ENCODE measurements at places on chromosomes 3 and 15.

GRCh38 chr3:125104639-125105038 is 48.8 kb upstream of the HEG1 start:
- DNase-seq, result no peak

DNA sequence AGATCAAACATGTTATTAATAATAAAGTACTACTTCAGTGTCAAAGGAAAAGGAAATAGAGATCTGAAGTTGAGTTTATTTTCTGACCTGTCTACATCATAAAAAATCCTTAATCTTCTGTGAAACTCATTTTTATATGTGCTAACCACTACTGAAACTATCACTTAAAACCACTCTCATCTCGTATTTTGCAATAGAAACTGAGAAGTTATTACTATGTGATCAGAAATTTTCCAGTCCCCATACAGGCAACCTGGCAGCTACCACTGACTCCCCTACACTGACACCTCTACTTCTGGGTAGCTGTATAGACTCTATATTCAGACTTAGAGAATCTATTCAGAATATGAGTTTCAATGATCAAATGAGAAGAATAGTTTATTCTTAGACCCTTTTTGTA is 8.3 kb downstream of the HDGFL3 start:
- DNase-seq, result no peak

- no peak for DNase-seq
Observed at GRCh38 chr3:144553301-144553700, 581.7 kb downstream of the DIPK2A start.

- DNase-seq, result no peak
Observed at GRCh38 chr3:10855871-10856662, 40.0 kb downstream of the SLC6A11 start.

DNA sequence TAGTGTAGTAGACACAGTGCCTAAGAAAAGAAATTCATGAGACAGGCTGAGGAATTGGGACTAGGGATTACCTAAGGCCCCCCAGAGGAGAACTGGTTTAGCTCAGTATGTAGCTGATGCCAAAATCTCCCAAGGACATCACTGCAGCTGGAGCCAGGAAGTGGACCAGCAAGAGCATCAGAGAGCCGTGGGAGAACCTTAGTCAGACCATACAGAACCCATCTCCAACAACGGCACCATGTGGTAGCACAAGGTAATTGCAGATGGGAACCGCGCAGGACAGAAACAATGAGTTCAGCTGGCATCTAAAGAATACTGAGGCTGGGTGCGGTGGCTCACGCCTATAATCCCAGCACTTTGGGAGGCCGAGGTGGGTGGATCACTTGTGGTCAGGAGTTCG is 81.7 kb downstream of the WNT5A start:
- no peak for DNase-seq

- DNase-seq, result peak; percentile 9
Observed at GRCh38 chr15:85168642-85169173, 187.1 kb downstream of the PDE8A start.

- no peak for DNase-seq
Observed at GRCh38 chr3:145243875-145244274, 917.1 kb downstream of the PLOD2 start.

- no peak for DNase-seq
Observed at GRCh38 chr3:26102376-26102775, 312.5 kb downstream of the OXSM start.

DNA sequence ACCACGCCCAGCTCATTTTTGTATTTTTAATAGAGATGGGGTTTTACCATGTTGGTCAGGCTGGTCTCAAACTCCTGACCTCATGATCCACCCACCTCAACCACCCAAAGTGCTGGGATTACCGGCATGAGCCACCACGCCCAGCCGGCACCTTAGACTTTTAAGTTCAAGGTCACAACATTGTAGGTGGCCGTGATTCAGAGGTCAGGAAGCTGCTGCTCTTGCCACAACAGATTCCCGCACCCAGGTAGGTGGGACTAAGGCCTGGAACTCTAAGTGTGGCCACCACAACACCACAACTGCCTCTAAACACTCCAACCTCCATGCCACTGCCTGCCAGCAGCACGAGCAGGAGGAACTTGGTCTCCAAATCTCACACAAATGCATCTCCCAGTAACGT is 196.8 kb downstream of the STT3B start:
- DNase-seq, result no peak

GRCh38 chr3:32132121-32132520 is 25.7 kb downstream of the GPD1L start:
- no peak for DNase-seq

GRCh38 chr3:129317014-129317771 is 38.5 kb downstream of the HMCES start:
- no peak for DNase-seq

GRCh38 chr3:145939431-145939830 is 221.6 kb downstream of the PLOD2 start:
- no peak for DNase-seq

DNA sequence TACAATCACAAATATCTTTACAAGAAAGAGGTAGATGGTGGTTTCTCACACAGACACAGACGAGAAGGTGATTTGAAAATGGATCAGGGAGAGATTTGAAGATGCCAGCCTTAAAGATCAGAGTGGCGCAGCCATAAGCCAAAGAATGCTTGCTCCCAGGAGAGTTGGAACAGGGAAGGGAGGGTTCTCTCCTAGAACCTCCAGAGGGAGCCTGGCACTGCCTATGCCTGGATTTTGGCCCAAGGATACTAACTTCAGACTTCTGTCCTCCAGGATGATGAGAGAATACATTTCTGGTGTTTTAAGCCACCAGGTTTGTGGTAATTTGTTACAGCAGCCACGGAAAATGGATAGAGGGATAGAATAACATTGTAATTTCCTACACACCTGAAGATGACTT is 279.1 kb downstream of the FAM43A start:
- no peak for DNase-seq

DNA sequence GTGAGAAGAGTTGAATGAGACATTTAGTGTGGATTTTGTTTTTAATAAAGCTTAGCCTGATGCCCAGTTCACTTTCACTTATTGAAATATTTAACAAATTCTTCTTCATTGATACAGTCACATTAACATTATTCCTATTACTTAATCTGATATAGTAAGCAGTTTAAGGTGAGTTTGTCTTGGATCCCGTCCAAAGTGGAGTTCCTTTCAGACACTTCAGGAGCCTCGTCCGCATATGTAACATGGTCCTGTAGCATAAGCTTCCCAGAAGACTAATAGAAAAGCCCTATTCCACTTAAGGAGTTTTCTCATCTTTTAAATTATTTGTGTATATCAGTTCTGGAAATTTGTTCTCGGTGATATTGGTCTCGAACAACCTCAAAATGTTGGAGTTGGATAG is 39.7 kb upstream of the MLF1 start:
- DNase-seq, result no peak
